H9 (cell line): ENCODE measurements at places on chromosomes 11 and 22. TPM values are rescaled to one million over a fixed set of nuclear protein-coding genes. Genes with fewer than 3 reads are reported as not detected.

DNA sequence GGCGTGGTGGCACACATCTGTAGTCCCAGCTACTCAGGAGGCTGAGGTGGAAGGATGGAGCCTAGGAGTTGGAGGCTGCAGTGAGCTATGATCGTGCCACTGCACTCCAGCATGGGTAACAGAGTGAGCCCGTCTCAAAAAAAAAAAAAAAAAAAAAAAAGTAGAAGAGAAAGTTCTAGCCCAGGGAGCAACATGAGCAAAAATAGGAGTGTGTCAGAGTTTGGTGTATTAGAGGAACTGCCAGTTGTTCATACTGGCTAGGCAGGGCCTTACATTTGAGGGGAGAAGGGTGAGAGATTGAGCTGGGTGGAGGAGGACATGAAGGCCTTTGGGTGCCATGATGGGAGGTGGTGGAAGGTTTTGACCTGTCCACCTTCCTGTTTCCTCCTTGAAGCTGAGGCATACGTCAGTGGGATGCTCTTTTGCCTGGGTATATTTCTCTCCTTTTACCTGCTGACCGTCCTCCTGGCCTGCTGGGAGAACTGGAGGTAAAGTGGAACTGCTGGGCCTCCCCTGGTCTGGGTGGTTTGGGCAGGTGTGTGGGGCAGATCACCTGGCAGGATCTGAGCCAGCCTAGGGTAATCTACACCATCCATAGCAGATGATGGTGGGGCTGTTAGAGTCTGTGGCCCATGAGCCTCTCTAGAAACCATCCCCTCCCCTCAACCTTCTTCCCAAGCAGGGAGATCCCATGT is 7.3 kb downstream of the SIDT2 start:
- DNase-seq: no peak

GRCh38 chr11:14308897-14309387 is 50.0 kb downstream of the RRAS2 start:
- no peak for DNase-seq

DNA sequence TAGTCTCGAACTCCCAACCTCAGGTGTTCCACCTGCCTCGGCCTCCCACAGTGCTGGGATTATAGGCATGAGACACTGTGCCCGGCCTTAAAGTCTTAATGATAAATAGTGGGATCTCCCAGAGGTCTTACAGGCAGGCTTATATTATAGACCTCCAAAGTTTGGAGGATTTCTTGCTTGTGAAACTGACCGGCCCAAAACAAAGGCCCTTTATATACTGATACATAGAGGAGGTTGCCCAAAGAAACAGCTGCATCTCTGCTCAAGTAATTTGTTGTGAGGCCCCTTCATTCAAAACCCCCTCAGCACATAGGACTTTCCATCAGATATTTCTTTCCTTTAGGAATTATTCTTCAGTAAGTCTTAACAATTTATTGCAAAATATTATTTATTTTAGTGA is 27.4 kb upstream of the RDX start:
- no peak for DNase-seq

DNA sequence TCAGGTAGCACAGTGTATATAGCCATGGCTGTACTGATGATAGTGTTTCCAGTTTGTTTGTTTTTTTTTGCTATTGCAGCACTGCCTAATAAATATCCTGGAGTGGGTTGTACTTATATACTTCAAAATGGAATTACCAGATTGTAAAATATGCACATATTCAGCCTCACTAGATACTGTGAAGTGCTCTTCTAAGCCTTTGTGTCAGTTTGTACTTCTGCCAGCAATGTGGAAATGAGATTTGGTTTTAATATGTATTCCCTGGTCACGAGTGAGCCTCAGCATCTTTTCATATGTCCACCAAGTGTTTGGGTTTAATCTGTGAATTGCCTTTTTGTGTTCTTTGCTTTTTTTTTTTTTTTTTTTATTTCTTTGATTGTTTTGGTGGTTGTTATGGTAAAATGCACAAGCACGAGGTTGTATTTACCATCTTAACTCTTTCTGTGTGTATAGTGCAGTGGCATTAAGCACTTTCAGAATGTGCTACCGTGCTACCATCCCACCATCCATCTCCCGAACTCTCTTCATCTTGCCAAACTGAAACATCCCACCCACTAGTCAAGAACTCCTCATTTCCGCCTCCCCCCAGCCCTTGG is 34.9 kb downstream of the ST3GAL4 start:
- DNase-seq: no peak

- DNase-seq: no peak
These were observed 3.6 kb downstream of the PKNOX2 start for GRCh38 chr11:125167954-125168835.

- DNase-seq: peak; percentile 71
These were observed 216.3 kb upstream of the SYN3 start for GRCh38 chr22:33274214-33275072.

Gene IRAG1
- 2.4 and 3.3 TPM in 2 replicates for total RNA-seq

Gene ADORA2A
- 3.5 and 3.9 TPM in 2 replicates for total RNA-seq
